ENCODE measurements at places on chromosomes 5 and 9.

- no peak for DNase-seq
These were observed 66.9 kb downstream of the HSPA4 start for GRCh38 chr5:133118741-133119140.

- no peak for DNase-seq
These were observed 5.8 kb downstream of the TRAF1 start for GRCh38 chr9:120920806-120921178.

GRCh38 chr5:136195971-136196820 lies 3.2 kb upstream of the SMIM32 start:
- DNase-seq = no peak

DNA sequence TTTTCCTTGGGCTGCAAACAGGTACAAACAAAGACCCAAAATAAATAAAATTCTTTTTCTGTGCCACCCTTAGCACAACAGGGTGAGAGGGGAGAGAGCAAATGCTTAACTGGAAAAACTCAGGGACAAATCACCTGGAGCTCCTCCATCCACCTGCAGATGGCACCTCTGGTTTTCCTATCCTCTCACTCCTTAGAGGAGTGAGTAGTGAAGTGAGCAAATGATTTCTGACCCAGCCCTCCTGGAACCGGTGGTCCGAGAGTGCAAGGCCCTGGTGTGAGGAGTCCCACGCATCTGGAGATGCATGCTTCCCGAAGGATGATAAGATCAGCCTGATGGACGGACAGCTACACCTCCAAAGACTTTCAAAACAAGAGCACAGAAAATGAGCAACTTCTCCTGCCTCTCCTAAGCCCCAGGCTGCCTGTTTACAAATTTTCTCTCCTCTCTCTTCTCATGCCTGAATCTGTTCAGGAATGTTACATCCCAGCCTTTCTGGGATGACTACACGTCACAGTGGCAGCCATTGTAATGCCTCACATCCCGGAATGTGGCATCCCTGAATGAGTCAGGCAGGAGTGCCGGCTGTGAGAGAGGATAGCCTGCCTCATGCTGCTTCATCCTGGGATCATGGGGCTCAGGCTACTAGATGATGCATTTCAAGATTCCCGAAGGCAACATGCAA lies 86.4 kb downstream of the ADRB2 start:
- peak; percentile 87 for DNase-seq

DNA sequence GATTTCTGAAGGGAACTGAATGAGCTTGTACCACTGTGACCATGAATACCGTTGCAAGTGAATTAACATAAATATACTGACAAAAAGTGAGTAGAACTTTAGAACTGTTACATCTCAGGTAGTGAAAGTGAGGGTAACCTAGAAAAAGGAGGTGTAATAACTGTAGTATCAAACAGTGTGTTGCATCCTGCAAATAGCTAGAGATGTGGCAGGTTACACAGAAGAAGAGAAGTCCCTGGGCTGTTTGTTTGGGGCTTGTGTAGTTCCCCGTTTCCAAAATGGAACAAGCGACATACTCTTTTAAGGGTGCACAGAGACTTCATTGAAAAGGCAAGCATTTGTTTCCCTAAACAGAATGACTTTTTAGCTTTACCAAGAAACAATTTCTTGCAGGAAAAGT lies 214.8 kb downstream of the NR3C1 start:
- DNase-seq = no peak

GRCh38 chr5:133868946-133869518 lies 99.4 kb downstream of the C5orf15 start:
- DNase-seq = peak; percentile 75

DNA sequence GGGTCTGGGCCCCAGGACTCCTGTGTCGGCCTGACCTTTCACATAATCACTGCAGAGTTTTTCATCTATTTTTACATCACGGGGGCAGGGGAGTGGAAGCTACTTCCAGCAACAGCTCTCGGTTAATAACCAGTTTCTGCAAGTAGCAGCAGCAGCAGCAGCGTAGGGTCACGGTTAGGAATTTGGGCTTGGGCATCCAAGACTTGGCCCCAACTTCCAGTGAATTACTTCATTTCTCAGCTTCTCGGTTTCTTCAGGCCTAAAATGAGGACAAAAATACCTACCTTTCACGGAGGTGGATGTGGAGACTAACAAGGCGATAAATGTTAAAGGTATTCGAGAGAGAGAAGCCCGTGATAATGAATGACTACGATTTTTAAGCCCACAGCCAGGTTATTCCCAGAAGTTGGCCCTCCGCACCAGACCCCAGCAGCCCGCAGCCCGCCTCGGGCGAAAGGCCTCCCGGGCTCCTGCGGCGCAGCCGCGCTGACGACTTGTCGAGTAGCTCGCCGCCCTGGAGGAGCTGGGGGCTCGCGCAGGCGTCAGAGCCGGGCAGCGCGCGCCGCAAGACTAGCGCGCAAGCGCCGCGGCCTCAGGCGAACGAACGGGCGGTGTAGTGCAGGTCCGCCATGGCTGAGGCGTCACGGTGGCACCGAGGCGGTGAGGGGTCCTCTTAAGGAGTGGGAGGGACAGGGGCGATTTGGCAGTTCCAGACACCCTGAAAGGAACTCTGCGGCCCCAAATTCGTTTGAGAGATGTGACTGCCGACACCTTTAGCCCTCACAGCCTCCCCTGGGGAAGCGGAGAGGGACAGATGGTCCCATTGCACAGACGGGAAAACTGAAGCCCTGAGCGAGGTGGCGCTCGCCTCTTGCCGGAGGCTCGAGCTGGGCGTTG lies at the start of gene PKD2L2:
Gene PKD2L2 (plus strand): TSS at position 595 of the 897 bp plus-strand sequence. CDS start 35 bp downstream, at position 630.
- peak; percentile 84 for DNase-seq

- DNase-seq = no peak
These were observed 207.2 kb upstream of the DAB2 start for GRCh38 chr5:39631958-39632357.

GRCh38 chr5:14410394-14411201 lies 171.0 kb upstream of the OTULINL start:
- no peak for DNase-seq

- DNase-seq = no peak
These were observed 35.6 kb downstream of the RASA1 start for GRCh38 chr5:87303324-87303723.

DNA sequence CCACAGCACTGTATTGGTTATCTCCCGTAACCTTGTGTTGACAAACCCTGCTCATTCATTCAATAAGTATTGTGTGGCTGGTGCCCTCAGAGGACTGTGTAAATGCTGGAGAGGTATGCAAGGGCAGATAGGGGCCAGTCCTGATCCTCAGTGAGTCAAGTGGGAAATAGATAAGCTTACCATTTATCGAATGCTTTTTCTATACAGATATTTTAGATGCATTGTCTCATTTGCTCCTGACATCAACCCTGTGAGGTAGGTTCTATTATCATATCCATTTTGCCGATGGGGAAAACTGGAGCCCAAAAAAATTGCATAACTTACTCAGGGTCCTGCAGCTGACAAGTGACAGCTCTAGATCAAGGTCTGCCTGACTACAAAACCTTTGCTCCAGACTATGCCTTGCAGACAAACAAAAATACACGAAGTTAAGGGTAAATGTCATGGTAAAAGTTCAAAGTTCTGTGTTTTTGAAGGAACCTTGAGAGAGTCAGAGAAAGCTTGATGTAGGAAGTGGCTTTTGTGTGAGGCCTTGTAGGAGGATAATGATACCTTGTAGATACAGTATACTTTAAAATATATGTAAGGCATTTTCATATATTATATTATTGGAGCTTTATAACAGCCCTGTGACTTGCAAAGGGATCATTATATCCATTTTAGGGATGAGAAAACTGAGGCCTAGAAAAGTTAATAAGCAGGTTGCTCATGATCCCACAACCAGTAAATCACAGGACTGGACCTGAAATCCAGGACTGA lies 22.7 kb downstream of the CYFIP2 start:
- DNase-seq = no peak

GRCh38 chr5:145936401-145937131 lies at the start of gene SH3RF2:
Gene SH3RF2, plus strand, starts transcription at chr5:145936578. Its CDS starts 1,351 bp downstream, at chr5:145937929.
- peak; percentile 92 for DNase-seq

DNA sequence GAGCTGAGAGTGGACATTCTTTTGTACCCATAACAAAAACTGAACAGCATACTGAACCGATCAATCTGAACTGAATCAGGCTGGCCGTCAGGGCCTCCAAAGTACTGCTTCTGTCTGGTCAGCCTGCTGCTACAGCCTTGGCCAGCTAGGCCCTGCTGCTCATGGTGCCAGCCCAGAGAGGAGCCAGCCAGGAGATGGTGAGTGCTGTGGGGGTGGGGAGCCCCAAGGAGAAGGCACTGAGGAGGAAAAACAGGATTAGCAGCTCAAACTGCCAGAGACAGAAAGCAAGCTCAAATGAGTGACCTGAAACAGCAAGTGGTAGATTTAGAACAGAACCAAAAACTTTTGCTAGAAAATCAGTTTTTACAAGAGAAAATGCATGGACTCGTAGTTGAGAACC lies 23.9 kb downstream of the SRP19 start:
- DNase-seq = peak; percentile 11

- no peak for DNase-seq
These were observed 5.4 kb upstream of the ANXA1 start for GRCh38 chr9:73146111-73146815.

DNA sequence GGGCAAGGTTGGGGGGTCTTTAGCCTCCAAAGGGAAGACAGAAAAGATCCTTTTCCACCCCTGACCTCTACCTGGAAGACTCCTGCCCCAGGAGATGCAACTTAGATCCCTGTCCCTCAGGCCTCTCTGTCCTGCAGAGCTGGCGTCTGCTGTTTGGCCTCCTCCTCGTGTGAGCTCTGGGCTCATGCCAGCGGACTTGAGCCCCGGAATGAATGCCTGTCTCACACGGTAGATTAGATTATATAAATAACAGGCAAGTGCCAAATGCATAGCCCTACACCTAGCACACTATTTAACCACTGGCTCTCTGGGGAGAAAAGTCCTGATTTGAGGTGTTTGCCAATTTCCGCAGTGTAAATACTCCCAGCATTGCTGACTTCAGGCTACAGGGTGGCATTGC lies 1.4 kb upstream of the WNK2 start:
- DNase-seq = no peak

DNA sequence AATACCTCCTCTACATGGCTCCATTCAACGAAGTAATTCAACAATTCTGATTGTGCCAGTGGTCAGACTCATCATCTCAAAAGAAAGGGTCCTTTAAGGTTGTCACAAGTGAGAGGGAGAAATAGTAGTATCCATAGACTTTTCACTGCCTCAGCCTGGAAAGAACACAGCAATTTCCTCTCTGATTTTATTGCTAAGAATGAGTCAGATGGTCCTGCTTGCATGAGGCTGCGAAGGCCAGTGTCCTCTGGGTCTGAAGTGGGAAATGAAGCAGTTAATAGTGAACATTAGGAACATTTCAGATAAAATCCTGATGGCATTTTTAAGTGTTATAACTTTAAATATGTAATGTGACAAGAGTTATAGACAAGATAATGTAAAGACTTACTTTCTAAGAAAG lies 979.0 kb downstream of the EFNA5 start:
- no peak for DNase-seq

DNA sequence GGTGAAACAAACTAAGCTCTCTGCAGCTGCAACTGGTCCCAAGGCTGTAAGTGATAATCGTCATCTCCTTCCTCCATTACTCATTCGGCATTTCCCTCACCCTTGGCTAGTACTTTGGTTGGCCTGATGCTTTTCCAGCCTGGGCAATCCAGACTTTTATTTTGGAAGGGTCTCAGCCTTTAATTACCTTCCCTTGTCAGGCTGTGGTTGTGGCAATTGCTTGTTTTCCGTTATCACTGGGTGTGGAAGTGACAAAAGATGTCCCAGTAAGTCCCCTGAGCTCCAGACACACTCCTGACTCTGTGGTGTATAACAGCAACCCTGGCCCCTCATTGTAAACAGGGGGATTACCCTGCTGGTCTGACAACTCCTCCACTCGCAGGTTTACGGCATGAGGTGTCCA lies 6.3 kb upstream of the FAF2 start:
- DNase-seq = peak; percentile 18

GRCh38 chr9:37928552-37929430 lies 24.9 kb upstream of the SLC25A51 start:
- no peak for DNase-seq

GRCh38 chr5:31194468-31194813 lies 955 bp downstream of the CDH6 start:
- peak; percentile 14 for DNase-seq

DNA sequence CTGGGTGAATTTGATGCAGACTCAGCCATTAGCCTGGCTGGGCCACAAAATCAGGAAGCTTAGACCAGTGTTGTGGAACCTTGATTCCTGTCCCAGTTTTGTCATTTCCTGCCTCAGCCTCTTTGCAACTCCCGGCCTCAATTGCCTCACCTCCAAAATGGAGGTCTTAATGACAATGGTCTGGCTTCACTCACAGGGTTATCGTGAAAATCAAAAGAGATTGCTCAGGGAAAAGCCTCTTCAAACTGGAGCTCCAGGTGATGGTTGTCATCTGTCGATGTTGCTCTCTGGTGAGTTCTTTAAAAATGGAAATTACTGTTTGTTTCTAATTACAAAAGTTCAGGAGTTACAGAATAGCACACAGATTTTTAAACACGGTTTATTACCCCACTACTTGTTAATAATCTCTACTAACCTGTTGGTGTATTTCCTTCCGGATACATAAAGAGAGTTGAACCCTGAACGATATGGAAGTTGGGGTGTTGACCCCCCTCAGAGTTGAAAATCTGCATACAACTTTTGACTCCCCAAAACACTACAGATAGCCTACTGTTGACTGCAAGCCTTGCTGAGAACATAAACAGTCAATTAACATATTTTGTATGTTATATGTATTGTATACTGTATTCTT lies 109.9 kb upstream of the CPEB4 start:
- no peak for DNase-seq

- no peak for DNase-seq
These were observed 66.7 kb downstream of the SVEP1 start for GRCh38 chr9:110512817-110513216.

GRCh38 chr5:125603321-125603720 lies 819.9 kb upstream of the GRAMD2B start:
- no peak for DNase-seq

DNA sequence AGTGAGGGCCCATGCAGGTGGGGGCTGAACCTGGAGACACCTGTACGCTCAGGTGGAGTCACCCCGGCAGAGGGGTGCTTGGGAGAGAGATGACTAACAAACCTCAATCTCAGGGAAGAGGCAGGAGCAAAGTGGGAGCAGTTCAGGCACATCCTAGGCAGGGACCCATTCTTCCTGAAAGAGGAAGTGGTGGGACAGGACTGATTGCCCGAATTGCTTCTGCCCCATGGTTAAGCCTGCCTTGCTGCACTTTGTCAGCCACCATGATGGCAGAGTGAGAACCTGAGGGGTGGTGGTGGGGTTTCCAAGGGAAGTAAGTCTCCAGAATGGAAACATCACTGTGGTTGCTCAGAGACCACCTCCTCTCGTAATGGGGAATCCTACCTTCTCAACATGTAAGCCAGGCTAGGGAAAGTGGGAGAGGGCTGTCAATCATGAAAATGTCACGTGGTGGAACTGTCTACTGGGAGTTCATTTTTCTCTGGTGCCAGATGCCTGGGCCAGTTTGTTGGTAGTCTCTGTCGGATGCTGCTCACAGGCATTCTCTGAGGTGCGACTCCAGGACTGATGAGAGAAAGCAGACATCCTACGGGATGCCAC lies 150.4 kb downstream of the HSPA4 start:
- no peak for DNase-seq

DNA sequence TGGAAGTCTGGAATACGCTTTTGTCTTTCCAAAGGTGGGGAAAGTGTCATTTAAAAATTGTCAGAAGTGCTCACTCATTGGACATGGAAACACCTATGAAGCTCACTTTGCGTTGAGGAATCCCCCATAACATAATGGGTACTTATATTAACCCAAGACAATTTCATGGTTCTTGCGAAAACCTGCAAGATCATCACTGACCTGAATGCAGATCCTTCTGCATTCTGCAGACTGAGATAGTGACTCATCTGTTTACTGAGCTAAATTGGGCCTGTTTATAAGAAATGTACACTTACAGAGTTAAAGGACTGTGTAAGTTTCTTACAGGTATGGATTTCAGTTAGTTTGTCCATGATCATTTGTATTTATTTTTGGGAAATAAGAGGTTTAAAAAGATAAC lies 153.0 kb downstream of the HMHB1 start:
- no peak for DNase-seq
